ENCODE measurements at places on chromosomes 5 and 9.

DNA sequence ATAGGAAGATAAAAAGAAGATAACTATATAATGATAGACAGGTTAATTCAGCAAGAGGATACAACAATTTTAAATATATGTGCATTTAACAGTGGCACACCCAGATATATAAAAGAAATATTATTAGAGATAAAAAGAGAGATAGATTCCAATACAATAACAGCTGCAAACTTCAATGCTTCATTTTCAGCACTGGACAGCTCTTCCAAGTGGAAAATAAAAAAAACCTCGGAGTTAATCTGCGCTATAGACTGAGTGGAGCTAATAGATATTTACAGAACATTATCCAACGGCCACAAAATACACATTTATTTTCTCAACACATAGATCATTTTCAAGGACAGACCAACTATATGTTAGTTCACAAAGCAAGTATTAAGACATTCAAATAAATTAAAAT lies 1229.5 kb upstream of the CDH6 start:
- DNase-seq: no peak

- DNase-seq: no peak
Observed at GRCh38 chr9:69045821-69046220, 10.3 kb downstream of the FXN start.

DNA sequence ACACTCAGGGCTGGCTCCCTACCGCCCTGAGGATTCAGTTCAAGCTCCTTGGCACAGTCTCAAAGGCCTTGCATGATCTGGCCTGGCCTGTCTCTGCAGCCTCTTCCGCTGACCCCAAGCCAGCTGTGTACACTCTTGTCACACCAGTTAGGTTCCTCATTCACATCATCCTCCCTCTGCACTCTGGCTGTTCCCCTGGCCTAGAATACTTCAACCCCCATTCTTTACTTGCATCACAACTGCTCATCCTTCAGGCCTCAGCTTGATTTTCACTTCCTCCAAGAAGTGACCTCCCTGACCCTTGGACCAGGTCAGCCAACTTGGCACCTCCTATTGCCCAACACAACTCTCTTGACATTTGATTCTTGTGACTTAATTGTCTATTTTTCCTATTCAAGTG lies 18.9 kb upstream of the PFDN1 start:
- peak; percentile 77 for DNase-seq

DNA sequence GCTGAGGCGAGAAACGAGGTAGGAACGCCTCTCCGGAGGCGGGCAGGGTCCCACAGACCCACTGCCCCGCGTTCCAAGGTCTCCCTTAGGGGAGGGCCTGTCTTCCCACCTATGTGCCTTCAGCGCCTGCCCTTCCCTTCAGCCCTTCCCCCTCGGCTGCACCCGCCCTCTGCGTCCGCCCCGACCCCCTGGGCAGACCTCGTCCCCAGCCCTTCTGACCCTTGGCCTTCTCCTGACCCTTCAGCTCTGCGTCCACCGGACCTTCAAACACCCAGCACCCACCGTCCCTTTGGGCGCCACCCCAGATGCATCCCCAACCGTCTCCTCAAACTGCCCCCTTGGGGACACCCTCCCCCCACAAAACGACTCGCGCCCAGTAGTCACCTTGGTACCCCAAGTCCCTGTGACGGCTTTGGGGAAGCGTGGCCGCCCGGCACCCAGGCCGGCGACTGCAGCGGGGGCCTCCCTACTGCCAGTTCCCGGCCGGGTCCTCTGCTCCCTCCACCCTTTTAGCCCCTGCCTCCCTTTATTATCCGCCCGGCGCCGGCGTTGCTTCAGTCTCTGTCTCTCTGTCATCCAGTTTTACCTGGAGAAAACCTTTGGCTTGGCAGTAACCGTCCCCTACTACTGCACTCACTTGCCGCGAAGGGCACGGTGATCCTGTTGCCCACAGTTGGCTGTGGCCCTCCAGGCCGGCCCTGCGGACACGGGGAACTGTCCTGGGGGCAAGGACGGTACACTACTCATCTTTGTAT lies 421 bp downstream of the RUSC2 start:
- no peak for DNase-seq

DNA sequence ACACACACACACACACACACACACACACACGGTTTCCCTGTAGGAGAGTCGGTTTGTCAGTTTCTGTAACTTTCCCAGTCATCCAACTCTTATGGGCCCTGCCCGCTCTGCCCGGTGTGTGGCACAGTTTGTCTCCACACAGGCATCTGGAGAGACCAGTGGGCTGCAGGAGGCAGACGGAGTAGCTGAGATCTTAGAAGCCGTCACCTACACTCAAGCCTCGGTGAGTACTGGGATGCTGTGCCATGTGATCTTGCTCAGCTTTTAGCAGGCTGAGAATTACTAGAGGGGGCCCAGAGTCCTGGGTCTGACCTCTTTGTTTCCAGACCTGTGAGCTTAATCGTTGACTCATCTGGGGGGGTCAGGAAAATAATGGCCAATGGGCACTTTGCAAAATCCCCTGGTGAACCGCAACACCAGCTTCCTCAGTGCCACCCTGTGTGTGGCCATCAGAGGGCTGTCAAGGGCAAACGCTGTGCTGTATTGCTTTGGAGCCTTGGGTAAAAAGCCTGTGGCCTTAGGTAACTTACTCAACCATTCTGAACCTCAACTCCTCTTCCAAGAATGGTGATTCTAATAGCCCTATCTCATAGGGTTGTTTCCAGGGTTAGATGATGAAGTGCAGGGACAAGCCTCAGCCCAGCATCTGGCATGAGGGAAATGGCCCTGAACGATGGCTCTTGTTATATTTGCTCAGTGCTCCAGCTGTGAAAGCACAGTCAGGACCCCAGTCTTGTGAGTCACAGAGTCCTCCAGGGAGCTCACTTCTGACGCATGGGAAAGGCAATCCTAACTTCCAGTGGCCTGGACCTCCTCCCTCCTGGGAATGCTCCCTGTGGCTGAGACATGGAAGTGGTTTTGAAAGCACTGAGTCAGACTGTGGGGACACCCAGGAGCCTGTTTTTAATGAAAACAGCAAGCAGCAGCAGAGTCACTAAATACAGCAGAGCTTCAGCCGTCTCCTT lies 45.6 kb downstream of the COL15A1 start:
- DNase-seq: peak; percentile 95
